ENCODE measurements at places on chromosomes 6 and 20.

- DNase-seq, result no peak
Observed at GRCh38 chr6:146876271-146877151, 277.7 kb downstream of the ADGB start.

DNA sequence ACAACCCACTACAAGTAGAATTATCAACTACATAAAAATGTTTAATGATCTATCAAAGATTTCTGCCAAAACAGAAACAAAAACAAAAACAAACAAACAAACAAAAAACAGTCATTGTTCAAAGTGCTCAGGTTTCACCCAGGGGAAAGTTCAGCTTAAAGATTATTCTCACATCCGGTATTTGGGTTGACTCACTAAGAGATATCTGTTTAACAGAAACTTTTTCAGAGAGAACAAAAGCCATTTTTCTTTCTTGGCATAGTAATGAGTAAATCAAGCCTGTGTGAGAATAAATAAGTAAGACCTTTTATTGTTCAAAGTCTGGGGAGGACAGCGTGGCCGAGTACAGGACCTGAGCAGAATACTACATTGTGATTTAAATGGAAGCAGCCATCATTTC is 143.6 kb downstream of the RCAN2 start:
- DNase-seq, result no peak

- no peak for DNase-seq
Observed at GRCh38 chr20:19928328-19929011, 88.7 kb upstream of the NAA20 start.

DNA sequence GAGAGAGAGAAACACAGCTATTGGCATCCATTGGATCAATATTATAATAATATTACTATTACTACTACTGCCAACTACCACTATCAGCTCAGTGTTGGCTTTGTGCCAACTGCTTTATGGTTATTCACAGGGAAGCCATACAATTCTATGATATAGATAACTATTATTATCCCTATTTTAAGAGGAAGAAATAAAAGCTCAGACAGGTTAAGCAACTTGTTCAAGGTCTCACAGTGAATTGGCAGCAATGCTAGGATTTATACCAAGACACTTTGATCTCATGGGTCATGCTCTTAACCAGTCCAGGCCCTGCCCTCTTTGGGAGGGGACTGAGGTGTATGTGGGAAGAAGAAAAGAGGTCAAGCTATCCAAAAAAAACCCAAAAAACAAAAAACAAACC is 82.0 kb upstream of the TRAF3IP2 start:
- no peak for DNase-seq

DNA sequence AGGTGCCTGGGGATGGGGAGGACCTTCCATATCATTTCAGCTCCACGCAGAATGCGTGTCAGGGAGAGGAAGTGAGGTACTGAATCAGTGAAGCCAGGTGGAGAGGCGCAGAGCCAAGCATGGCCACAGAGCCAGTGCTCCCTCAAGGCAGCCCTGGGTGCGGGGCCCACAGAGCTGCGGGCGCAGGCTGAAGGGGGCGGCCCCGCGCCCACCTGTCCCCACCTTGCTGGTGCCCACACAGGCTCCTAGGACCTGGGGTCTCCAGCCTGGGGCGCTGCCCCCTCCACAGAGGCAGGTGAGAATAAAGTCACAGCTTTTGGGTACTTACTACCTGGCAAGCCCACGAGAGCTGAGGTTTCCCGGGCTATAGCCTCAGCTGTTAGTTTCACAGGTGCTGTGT is 40.0 kb upstream of the GATA5 start:
- DNase-seq, result no peak

DNA sequence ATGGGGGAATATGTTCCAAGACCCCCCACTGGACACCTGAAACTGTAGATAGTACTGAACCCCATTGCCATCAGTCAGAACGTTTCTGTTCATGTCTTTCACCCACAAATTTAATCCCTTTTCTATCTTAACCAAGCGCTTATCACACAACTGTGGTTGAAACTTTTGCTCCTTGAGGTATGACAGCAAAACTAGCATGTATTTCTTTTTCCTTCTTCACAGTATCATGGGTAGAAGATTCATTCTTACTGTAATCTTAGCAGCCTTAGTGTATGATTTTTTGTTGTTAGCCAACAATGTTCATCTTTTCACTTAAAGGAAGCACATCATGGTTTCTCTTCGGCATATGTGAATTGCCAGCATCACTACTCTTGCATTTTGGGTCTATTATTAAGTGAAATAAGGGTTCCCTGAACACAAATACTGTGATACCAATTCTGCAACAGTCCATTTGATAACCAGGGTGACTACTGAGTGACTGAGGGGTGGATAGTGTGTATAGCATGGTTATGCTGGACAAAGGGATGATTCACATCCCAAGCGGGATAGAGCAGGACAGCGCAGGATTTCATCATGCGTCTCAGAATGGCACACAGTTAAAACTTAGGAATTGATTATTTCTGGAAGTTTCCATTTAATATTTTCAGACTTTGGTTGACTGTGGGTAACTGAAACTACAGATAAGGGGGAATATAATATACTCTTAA is 41.8 kb downstream of the KCNS1 start:
- peak; percentile 65 for DNase-seq

GRCh38 chr6:130274007-130274406 is 51.3 kb upstream of the SAMD3 start:
- no peak for DNase-seq

GRCh38 chr6:75268121-75268987 is 16.2 kb downstream of the TMEM30A start:
- no peak for DNase-seq

- no peak for DNase-seq
Observed at GRCh38 chr6:140636908-140637402, 1262.5 kb upstream of the CITED2 start.

DNA sequence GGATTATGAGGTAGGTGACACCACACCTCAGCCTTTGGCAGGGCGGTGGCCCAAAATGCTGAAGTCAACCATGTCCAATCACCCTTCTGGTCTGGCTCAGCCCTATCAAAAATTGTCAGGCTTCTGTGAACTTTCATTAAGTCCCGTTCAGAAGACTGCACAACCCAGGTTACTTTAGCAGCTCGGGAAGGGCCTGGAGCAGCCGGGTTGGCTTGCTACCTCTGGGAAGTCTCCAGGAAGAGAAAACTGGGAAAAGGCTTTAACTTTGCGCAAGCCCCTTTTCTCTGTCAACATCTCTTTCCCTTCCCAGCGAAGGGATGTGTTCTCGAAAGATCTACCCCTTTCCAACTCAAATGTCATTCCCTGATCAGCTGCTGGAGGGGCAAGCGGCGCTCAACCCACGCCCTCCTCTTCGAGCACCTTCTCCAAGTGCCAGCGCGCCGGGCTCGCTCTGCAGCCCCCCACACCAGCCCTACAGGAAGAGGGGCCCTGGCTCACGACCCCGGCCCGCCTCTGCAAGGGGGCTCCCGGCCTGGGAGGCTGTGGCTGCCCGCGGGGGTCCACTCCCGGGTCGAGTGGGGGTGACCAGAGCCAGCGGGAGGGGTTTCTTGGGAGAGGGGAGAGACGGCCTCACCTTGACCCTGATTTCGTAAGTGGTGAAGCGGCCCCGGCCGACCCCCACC is 573 bp downstream of the SNX3 start:
- peak; percentile 16 for DNase-seq

- no peak for DNase-seq
Observed at GRCh38 chr6:127792616-127793015, 108.2 kb downstream of the THEMIS start.

- no peak for DNase-seq
Observed at GRCh38 chr6:158290659-158291058, 21.6 kb upstream of the TULP4 start.

GRCh38 chr6:4774296-4774695 is 1.9 kb upstream of the CDYL start:
- no peak for DNase-seq

GRCh38 chr6:136347847-136348246 is 58.2 kb upstream of the BCLAF1 start:
- no peak for DNase-seq

GRCh38 chr6:14966906-14967711 is 278.8 kb upstream of the JARID2 start:
- DNase-seq, result no peak

- DNase-seq, result no peak
Observed at GRCh38 chr6:168294901-168295300, 24.7 kb downstream of the DACT2 start.

- DNase-seq, result no peak
Observed at GRCh38 chr6:40499215-40499614, 87.9 kb downstream of the LRFN2 start.

GRCh38 chr6:9511157-9511556 is 903.7 kb downstream of the TFAP2A start:
- no peak for DNase-seq

DNA sequence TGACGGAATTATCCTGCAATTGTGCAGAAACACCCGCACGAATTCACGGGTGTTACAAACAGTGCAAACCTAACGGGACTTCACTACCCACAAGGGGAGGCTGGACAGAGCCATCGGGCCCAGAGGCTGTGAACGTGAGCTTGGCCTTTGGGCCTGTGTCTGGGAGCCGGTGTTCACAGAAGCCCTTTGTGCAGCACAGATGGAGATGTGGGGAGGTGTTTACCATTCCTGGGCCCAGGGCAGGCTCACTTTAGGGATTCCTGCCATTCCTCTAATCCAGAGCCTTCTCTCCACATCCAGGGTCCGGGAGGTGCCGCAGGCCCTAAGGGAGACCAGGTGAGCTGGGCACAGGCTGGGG is 15.0 kb downstream of the COL9A3 start:
- no peak for DNase-seq

DNA sequence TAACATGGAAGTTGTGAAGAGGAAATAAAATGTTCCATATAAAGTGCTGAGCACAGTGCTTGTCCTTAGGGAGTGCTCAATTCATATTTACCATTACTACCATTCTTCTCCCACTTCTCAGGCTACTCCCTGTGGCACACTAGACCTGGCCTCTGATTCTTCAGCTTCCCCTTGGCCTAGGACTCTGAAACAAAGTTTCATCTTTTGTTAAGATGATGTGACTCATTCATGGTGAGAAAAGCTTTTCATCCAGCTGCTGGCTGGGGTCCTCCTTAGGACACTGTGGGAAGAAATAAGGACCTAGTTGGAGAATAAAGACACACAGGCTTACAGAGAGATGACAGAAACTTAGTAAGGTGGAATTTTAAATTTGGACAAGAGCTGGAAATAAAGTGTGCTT is 314.8 kb downstream of the CDC5L start:
- no peak for DNase-seq

DNA sequence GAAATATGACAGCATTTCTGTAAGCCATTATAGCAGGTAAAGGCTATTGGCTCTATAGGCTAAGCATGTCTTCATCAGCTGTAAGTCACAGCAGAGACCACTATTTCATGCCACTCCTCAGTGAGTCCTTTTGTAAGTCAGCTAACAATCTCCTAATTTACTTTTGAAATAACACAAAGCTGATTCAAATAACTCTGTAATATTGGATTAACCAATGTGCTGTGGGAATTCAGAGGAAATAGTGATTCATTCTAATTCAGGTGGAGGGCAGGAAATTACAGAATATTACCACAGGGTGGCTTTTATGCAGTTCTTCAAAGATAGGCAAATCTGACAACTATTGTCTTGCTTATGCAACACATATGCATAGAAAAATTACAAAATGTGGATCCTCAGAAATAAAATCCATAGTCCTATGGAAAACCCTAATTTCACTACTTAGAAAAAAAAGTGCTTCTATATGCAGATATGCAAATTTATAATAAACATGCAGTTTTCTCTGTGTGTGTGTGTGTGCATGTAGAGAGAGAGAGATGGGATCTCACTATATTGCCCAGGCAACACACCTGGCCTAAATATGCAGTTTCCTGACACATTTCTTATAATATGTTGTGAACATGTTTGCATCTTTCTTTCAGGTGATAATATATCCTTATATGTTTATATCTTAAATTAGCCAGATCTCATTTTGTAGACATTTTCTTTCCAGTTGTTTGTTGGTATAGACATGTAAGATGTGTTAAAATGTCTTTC is 4.8 kb upstream of the SMIM28 start:
- peak; percentile 34 for DNase-seq

DNA sequence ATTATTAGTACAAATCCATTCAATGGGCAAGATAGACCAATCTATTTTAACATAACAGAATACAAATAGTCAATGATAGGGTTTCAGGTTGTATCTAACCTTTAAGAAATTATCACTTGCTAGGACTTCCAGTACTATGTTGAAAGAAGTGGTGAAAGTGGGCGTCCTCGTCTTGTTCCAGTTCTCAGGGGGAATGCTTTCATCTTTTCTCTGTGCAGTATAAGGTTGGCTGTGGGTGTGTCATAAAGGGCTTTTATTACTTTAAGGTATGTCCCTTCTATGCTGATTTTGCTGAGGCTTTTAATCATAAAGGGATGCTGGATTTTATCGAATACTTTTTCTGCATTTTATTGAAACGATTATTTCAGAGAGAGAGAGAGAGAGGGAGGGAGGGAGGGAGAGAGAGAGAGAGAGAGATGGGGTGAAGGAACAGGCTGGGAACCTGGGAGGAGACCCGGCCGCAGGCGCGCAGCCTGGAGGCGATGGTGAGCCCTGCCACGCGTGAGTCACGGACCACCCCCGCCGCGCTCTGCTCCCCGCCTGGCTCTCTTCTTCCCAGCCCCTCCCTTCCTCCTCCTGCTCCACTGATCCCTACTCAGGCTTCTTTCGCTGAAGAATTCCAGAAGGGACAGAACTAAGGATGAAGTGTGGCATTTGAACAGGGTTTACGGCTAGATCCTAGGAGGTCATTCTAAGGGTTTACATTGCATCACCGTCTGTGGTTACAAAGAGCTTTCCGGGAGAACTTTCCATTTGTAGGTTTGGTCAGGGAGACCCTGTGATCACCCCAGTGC is 45.5 kb upstream of the HLA-E start:
- no peak for DNase-seq

DNA sequence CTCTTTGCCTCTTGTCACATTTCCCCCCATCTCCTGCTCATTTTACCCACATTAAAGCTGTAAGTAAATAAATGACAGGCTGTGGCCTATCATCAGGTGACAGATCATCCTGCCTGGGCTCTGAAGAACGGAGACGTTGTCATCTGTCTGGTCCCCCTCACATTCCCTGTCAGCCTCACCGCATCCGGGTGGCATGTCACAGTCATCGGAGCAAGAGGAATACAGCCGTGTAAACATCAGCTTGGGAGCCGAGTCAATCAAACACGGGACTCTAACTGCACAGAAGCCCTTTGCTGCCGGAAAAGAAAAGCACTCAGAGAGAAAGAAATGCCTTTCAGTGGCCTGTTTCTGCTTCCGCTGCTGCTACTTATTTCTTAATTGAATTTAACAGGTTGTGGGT is 371.9 kb upstream of the ID4 start:
- no peak for DNase-seq

DNA sequence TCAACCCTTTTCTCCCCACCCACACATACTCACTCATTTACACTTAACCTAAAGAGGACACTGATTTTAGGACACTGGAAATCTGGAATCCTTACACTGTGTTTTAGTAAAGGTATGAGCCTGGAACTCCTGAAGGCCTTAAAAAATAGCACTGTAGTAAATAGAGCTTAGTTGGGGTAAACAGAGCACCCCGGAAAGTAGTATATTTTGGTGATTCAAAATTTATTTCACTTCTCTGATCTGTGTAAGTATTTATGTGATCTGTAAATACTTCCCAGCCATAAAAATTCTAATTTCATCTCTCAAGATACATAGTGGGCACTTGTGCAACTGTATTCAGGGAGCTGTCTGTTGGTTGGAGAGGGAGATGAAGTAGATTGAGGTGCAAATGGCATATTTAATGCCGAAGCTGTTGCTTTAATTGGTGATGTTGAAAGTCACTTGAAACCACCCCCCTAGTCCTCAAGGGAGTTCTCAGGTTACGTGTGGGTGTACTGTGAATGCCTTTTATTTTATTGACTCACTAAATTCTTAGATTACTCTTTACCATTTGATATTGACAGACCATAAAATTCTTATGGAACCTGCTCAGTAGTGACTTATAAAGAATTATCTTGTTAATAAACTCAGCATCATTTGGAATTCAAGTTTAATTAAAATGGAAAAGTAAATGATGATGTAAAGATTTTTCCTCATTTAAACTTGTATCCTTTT is 154.9 kb downstream of the SOX4 start:
- peak; percentile 65 for DNase-seq

All from brain microvascular endothelial cell (primary cell).